ENCODE measurements at places on chromosomes 4 and X. TPM values are rescaled to one million over a fixed set of nuclear protein-coding genes. Genes with fewer than 3 reads are reported as not detected.

DNA sequence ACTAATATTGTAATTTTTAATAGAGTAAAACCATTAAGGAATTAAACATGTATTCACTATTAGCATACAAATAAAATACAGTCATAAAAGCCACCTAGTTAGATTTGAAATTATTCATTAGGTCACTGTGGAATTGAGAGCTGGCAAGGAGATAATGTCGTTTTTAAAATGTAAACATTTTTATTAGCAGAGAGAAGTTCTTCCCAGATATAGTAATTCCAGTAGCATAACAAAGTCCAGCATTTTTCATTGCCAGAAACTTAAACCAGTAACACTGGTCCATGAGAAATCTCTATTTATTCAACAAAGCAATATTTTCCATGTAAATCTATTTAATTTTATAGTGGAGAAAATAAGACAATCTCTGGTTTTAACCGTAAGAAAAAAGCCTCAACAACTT lies 17.5 kb downstream of the ENOX2 start:
- DNase-seq, result no peak

DNA sequence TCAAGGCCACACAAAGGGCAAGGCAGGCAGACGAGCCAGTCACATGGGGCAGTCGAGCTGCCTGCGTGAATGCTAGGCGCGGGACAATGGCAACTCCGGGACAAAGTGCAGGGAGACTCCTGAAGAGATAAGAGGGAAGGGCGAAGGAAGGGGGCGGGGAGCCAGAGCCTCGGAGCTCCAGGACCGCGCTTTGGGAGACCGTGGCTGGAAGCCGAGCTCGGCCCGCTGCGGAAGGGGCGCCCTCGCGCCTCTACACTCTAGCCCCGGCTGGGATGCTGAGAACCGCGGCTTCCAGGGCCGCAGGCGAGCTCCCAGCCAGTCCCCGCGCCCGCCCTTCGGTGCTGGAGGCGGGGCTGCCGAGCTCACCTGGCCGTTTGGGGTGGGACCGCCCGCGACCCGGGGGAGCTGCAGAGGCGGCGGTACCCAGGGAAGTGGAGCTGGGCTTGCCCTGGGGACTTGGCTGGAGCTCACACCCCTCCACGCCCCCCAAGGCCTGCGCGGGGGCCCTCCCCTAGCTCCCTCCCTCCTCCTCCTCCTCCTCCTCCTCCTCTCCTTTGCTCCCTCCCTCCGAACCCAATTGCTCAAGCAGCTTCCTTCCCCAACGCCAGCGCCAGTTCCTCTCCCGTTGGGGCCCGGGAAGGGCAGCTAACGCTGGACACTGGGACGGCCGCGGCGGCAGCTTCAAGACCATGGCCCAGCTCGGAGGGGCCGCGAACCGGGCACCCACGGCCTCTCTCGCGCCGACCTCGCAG lies at the start of gene SOWAHD:
TSS of gene SOWAHD (plus strand) at position 610 of the 752 bp plus-strand sequence. CDS start at position 690, 80 bp downstream.
- DNase-seq, result peak; percentile 65

DNA sequence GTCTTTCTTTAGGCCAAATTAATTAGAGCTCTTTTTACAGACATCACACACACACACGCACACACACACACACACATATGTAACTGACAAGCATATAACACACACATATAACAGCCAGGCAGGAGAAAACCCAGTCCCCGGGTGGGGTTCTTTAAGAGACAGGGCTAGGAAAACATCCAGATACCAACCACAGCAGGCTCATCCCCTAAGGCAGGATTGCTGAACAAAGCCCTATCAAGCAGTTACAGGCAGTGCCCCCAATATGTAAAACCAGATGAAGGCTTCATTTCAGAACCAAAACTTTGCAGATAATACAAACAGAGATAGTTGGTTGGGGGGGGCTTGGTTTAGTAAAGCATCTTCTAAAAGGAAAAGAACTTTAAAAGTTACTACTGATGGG lies 18.0 kb upstream of the FAM47E start:
- DNase-seq, result no peak

- no peak for DNase-seq
These were observed 18.9 kb downstream of the ZBTB49 start for GRCh38 chr4:4308800-4309441.

DNA sequence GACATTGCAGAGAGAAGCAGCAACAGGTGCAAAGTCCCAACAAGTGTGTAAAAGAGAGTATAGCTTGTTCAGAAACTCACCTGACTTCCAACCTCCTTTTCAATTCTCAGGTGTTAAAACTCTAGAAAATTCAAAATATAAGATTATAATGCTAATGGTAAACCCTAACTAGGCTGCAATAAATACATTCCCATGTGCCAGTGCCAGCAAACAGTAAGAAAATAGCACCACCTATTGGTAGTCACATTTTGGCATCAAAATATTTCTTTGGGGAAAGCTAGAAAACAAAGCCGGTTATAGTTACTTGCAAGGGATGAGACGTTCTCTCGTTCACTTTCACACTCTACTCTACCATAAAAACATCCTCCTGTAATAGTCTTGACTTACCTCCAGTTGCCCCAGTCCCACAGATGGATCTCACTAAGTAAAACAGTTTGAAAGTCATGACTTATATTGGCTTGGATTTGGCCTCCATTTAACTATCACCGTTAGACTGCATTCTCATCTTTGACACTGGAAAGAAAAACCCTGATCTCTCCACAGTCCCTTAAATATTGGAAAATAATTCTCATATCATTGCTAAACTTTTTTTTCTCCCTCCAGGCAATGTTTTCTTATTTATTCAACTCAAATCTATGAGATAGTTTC lies 9.6 kb downstream of the BMP3 start:
- no peak for DNase-seq

GRCh38 chr4:162582180-162582579 lies 418.4 kb upstream of the FSTL5 start:
- no peak for DNase-seq

The CDS1 gene
- total RNA-seq, result 10.7 TPM

The MAGEB1 gene
- total RNA-seq, result not detected

The TCEAL7 gene
- 1.1 TPM for total RNA-seq

The ANXA3 gene
- 8.3 TPM for total RNA-seq

The ZCCHC12 gene
- not detected for total RNA-seq

The CRLF2 gene
- total RNA-seq, result not detected

The BMPR1B gene
- not detected for total RNA-seq

The BRS3 gene
- not detected for total RNA-seq

The GAGE1 gene
- total RNA-seq, result not detected

The MXRA5 gene
- 1.8 TPM for total RNA-seq

All from Peyer's patch (tissue), 4 donors.